Gastroesophageal sphincter (tissue), 4 donors: ENCODE measurements at places on chromosomes 1 and 21. TPM values are rescaled to one million over a fixed set of nuclear protein-coding genes. Genes with fewer than 3 reads are reported as not detected.

GRCh38 chr1:36542962-36543515, 60.3 kb upstream of the CSF3R start:
- no peak for ATAC-seq

GRCh38 chr1:155322571-155322952, 1.9 kb downstream of the RUSC1 start:
- no peak for ATAC-seq

GRCh38 chr1:97174039-97174704, 452.6 kb downstream of the PTBP2 start:
- no peak for ATAC-seq

GRCh38 chr21:46458315-46459023, at the start of gene DIP2A:
Gene DIP2A (plus strand): TSS chr21:46458891. CDS start chr21:46459132, 241 bp downstream.
- peak; percentile 99 for ATAC-seq

DNA sequence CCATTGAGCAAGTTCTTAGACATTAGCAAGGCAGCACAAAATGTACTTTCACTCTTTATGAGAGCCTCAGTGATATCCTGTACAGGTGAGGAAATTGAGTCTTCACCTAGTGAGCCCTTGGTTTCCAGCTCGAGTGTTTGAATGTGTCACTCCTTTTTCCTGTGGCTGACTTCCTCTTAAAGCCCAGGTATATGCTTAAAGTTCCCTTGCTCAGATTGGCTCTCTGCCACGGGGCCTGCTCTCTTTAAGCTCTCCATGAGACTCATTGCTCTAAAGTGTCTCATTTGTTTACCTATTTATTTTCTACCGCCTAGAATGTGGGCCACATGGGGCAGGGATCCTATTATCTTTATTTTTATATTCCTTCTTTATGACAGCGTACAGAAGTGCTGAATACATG, 324.9 kb downstream of the SIPA1L2 start:
- no peak for ATAC-seq

DNA sequence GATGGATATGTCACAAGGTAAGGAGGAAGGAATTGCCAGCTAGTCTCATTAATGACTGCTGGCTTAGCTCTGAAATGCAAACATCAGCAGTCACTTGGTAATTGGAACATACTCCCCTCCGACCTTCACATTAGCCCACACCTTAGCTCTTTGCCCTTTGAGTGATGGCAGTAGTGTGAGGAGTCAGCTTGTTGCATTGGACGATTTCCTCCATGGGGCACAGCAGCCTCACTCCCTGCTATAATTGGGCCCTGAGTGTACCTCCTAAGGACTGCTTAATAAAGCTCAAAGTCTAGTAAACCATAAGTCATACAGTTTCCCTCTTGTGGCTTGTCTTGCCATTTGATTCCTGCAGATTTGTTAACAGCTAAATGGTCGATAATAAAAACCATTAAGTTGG, 19.4 kb downstream of the METTL13 start:
- no peak for ATAC-seq

- no peak for ATAC-seq
Observed at GRCh38 chr1:34186741-34187494, 10.2 kb downstream of the C1orf94 start.

- ATAC-seq: no peak
Observed at GRCh38 chr1:14698314-14698713, 99.8 kb downstream of the KAZN start.

- no peak for ATAC-seq
Observed at GRCh38 chr21:17780539-17780938, 38.6 kb downstream of the C21orf91 start.

- ATAC-seq: no peak
Observed at GRCh38 chr1:30110846-30111245, 612.5 kb downstream of the MATN1 start.

DNA sequence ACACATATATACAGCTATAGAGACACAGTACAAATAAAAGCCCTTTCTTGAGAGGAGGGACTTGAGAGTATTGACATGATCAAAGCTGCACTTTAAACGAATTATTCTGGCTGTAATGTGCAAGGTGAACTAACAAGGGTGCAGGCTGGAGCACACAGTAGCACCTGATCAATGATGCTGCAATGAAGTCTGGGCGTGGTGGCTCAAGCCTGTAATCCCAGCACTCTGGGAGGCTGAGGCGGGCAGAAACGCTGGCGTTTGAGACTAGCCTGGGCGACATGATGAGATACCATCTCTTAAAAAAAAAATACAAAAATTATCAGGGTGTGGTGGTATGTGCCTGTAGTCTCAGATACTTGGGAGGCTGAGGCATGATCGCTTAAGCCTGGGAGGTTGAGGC, 14.1 kb upstream of the CTH start:
- ATAC-seq: no peak

DNA sequence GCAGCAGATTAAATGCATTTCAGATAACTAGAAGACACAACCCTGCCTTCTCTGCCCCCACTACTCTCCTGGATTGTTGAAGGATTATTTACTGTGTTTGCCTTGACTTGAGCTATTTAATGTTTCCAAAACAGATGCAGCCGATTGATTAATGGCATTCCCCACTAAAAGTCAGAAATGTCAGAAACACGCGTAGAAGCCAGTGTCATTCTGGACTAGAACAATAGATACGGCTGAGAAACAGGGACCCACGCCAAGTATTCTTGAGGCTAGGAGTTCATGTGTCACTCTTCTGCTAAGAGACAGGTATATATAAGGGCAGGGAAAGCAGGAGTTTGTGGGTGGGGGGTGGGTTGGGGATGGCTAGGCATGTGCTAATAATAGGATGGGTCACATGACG, 366.7 kb upstream of the PROX1 start:
- no peak for ATAC-seq

DNA sequence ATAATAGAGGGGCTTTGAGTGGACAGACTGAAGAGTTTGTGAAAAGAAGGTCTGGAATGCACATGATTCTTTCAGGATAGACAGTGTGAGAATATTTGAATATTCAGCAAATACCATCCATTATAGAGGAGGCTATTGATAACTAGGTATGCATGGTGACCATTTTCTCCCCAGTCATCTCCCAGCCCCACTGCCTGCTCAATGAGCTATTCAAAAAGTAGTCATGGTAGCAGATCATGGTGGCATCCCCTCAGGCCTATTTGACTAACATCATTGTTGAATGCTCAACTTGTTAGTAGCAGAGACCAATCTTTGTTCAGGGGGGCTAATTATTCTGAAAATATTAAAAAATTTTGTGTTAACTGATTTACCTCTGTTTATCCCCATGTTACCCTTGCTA, 311.6 kb downstream of the S1PR1 start:
- no peak for ATAC-seq

GRCh38 chr1:206921772-206922265, at the start of gene FCMR:
Gene FCMR (minus strand): TSS chr1:206921941. CDS start chr1:206921854, 87 bp downstream.
- ATAC-seq: no peak

- no peak for ATAC-seq
Observed at GRCh38 chr1:234292548-234292947, 80.7 kb upstream of the COA6 start.

DNA sequence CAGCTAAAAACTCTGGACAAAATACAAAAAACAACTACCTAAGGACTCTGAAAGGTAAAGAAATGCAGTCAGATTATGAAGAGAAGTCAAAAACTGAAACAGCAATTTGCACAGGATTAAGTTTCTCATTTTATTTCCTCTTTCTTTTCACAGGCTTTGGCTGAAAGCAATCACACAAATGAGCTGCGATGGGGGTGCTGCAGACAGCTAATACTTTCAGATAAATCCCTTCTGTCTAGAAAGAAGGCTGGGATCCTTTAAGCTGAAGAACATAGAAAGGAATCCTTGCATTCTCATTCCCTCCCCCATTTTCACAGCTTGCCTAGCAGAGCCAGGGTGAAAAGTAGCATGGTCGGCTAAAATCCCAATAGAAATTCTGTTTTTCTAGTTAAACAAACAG, 32.0 kb upstream of the PRDX6 start:
- no peak for ATAC-seq

DNA sequence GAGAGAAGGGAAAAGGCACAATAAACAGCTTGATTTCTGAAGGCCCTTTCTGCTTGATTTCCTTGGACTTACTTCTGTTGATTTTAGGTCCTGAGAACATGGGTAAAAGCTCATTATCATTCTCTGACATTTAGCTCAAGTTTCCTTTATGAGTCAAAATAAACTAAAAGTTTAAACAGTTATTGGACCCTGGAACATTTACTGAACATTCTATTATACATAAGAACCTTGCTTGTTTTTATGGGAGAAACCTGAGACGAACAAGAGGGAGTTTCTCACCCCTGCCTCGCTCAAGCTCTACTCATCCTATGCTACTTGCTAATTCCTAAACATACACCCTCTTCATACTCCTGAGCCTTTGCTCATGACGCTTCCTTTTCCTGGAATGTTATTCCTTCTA, 538.3 kb upstream of the PKN2 start:
- ATAC-seq: no peak

DNA sequence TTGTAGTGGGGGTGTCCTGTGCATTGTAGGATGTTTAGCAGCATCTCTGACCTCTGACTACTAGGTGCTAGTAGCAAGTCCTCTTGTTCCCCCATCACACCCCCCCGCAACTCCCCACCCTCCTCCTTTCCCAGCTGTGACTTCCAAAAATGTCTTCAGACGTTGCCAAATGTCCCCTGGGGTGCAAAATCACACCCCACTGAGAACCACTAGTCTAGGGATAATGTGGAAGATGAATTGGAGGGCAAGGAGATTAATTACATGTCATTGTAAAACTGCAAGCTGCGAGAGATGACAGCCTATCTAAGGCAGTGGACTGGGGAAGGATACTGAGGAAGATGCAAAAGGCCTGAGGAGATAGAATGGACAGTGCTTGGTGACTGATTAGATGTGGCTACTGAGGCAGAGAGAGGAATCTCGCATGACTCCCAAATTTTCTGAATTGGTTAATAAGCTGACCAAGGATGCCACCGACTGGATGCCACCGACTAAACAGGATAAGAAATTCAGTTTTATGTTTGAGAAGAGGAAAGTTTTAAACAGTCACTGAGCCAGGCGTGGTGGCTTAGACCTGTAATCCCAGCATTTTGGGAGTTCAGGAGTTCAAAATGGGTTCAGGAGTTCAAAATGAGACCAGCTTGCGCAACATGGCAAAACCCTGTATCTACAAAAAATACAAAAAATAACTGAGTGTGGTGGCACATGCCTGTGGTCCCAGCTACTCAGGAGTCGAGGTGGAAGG, 3.1 kb upstream of the JAK1 start:
- ATAC-seq: no peak

DNA sequence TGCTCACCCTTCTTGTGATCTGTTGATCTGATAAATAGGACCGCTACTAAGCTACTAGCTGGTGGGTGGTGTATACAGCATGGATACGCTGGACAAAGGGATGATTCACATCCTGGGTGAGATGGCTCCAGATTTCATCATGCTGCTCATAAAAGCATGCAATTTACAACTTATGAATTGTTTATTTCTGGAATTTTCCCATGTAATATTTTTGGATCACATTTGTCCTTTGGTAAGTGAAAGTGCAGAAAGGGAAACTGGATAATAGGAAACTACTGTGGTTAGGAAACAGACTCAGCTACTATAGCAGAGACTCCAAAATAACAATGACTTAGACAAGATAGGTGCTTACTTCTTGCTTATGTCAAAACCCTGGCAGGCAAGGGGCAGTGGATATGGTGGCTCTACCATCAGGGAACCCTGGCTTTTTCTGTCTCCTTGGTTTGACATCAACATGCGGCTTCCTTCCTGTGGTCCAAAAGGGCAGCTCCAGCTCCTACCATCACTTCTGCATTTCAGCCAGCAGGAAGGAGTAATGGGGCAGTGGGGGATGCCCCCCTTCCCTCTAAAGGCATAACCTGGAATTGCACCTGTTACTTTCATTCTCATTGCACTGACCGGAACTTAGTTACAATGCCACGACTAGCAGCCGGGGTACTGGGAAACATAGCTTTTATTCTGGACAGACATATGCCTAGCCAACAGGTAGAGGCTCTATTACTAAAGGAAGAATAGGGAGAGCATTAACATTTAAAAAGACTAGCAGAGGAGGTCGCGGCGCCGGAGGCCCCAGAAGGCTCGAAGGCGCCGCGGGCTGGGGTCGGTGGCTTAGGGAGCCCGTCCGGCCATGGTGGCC, 13.8 kb upstream of the AK2 start:
- peak; percentile 74 for ATAC-seq

DNA sequence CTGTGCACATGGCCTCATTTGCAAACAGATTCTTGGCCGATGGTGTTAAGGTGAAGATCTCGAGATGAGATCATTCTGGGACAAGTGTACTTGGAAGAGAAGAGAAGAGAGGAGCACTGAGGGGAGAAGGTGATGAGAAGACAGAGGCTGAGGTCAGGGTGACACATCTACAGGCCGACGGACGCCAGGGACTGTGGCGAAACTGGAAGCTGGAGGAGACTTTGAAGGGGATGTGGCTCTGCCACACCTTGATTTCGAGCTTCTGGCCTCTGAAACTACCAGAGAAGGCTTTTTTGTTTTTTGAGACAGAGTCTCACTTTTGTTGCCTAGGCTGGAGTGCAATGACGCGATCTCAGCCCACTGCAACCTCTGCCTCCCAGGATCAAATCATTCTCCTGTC, 137.5 kb upstream of the TMEM51 start:
- ATAC-seq: no peak

DNA sequence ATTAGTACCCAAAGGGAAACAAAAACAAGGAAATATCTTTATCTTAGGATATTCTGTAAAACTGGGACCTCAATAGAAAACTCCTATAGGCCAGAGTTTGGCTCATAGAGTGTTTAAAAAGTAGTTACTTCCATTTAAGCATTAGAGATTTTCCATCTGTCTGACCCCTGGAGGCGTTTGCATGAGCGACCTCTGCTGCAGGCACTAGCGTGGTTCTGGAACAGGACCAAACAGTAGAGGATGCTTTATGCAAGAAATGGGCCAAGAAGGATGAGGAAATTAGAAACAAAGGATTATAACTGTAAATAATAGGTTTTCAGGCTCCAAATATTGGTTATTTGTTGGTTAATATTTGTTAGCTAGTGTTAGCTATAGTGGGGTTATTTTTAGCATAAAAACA, 5.7 kb downstream of the ZBTB40 start:
- ATAC-seq: no peak

GRCh38 chr1:194279975-194280374, 1093.6 kb upstream of the B3GALT2 start:
- ATAC-seq: no peak

DNA sequence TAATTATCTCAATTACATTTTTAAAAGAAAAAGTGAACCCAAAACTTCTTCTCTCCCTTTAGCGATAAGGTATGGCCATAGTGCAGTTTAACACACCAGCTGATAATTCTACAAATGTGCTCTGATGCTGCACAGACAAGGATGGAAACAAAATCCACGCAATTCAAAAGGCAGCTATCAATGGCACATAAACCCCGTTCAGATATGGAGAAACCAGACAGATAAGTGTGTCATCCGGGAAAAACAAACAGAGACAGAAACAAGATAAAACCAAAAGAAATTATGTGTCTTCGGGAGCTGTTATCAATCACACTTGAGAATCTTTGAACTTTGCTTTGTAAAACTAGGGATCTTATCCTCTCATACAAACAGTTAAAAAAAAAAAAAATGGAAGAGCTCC, 73.6 kb downstream of the SIPA1L2 start:
- ATAC-seq: no peak

The TNFRSF9 gene
- total RNA-seq: not detected

The LAMB3 gene
- 0.47 TPM for total RNA-seq

The LRRIQ3 gene
- 0.54 TPM for total RNA-seq

The C8B gene
- not detected for total RNA-seq

The GBP4 gene
- 5.0 TPM for total RNA-seq

The PGBD2 gene
- total RNA-seq: 5.9 TPM

The CLEC20A gene
- not detected for total RNA-seq

The HLX gene
- 7.1 TPM for total RNA-seq

The CD101 gene
- 0.94 TPM for total RNA-seq

The VASH2 gene
- 1.3 TPM for total RNA-seq
